K562 (cell line): ENCODE measurements at places on chromosomes 12 and 14.

- peaks cover 8% of the 10 kb centered on the region; the same call in 1 of the 3 replicates for H3K36me3 ChIP-seq
- H3K4me3 ChIP-seq, result no peak overlapping the region
- no peak for DNase-seq
- H3K4me1 ChIP-seq, result no peaks in the 10 kb centered on the region
- no peaks in the 10 kb centered on the region for H3K27me3 ChIP-seq
These were observed 137.4 kb downstream of the DAAM1 start for GRCh38 chr14:59325906-59326305.

- no peaks in the 10 kb centered on the region; the same call in 1 of the 2 replicates for H3K4me1 ChIP-seq
- no peak overlapping the region for H3K4me3 ChIP-seq
- H3K36me3 ChIP-seq, result no peaks in the 10 kb centered on the region
- 0 out of 2 replicates have a peak, but pooled peaks cover 4% of the 10 kb centered on the region for H3K27me3 ChIP-seq
- no peak overlapping the region for H3K27ac ChIP-seq
These were observed 69.2 kb downstream of the LGMN start for GRCh38 chr14:92679246-92679645.

DNA sequence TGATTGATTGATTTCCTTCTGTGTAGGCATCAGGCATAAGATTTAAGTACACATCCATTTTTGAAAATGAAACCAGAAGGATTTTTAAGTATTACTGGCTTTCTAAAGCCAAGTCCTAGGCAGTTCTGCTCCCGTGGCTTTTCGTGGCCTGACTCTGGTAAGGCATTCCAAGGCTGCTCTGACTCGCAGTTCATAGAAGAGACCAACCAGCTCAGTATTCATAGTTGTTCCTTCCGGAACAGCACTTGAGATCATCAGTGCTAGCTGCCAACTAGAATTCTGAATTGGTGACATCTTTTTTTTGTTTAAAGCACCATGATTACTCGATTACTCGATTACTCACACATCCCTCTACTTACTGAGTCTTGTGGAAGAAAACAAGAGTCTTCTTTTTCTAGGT, 25.9 kb downstream of the SUDS3 start:
- H3K27me3 ChIP-seq, result no peaks in the 10 kb centered on the region
- H3K4me3 ChIP-seq, result no peak overlapping the region
- no peaks in the 10 kb centered on the region for H3K4me1 ChIP-seq
- H3K36me3 ChIP-seq, result peaks cover 69% of the 10 kb centered on the region; the same call in 2 of the 3 replicates
- H3K27ac ChIP-seq, result no peak overlapping the region

DNA sequence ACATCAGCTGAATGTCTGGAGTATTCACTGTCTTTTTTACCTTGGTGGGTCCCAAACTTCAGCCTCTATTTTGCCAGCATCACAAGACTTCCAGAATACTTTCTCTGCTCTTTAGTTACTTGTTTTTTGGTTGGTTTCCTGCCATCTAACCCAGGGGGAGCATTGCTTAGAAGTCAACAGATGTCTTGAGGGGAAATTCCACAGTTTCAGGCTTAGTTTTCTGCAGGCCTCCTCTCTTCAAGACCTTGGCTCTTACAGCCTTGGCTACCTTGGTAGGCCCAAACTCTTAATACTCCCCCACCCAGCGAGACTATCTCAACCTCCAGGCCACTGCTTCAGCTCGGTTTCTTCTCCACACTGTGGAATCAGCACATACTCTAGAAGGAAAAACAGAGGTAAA, 41.7 kb downstream of the NEDD1 start:
- no peak overlapping the region for H3K27ac ChIP-seq
- H3K4me1 ChIP-seq, result no peaks in the 10 kb centered on the region
- no peak for DNase-seq
- H3K36me3 ChIP-seq, result peaks cover 13% of the 10 kb centered on the region; the same call in 1 of the 3 replicates
- H3K4me3 ChIP-seq, result no peak overlapping the region
- no peaks in the 10 kb centered on the region for H3K27me3 ChIP-seq

GRCh38 chr12:84290168-84290567, 622.4 kb downstream of the SLC6A15 start:
- no peaks in the 10 kb centered on the region for H3K36me3 ChIP-seq
- H3K27me3 ChIP-seq, result no peaks in the 10 kb centered on the region
- H3K4me1 ChIP-seq, result no peaks in the 10 kb centered on the region

GRCh38 chr14:99177886-99178835, 93.8 kb downstream of the BCL11B start:
- no peak overlapping the region for H3K4me3 ChIP-seq
- no peaks in the 10 kb centered on the region for H3K36me3 ChIP-seq
- no peaks in the 10 kb centered on the region for H3K4me1 ChIP-seq
- no peak for DNase-seq
- no peak overlapping the region for H3K27ac ChIP-seq
